GM04503 (cell line): ENCODE measurements at places on chromosomes 2 and 18.

DNA sequence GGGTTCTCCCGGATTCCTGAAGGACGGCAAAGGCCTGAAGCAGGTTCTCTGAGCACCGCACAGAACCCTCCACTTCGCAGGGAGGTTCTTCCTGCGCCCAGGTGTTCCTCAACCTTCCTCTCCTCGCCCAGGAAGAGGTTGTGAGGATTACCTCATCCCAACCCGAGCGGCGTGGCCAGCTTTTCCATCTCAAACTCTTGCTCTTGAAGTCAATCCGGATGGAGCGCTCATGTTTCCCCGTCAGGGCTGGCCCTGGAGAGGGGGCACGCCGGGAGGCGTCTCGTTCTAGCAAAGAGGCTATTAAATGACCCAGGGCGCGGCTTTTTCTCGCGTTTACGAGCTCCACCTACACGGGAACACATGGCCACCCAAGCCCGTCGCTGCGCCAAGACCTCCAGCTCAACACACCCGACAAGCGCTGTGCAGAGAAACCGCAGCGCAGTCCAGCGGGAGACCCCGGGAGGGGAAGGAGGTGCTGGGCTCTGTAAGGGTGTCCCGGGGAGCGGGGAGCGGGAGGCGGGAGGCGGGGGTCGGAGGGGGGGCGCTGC lies 540 bp upstream of the RAB10 start:
- DNase-seq: no peak

DNA sequence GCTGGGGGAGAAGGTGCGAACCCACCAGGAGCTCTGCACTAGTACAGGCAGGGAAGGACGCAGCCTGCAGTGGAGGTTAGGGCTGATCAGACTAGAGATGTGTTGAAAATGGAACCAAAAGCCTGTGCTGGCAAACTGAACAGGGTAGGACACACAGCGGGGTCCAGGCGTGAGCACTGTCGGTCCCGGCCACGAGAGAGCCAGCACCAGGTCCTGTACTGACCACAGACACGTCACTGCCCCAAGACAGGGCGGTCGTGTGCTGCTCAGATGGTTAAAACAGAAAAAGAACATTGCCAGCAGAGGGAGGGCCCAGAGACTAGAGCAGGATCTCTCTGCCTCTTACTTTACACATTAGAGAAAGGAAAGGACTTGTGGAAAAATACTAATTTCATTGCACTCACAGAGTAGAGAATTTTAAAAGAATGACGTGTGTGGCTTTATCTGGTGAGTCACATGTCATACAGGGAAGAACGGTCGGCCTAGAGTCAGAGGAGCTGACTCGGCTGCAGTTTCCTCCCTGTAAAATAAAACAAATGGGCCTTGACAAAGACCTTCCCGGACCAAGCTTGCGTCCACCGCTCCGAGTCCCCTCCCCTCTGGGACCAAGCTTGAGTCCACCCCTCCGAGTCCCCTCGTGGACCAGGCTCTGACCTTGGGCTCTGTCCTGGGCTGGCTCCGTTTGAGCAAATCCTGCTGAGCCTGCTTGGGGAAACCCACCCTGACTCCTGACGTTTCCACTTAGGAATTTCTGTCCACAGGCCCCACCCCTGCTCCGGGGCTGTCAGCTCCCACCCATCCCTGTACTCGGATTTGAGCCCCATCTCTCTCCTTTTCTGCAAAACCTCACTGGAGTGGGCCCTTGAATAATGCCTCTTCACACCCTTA lies 16.7 kb upstream of the ADI1 start:
- DNase-seq: peak; percentile 82

DNA sequence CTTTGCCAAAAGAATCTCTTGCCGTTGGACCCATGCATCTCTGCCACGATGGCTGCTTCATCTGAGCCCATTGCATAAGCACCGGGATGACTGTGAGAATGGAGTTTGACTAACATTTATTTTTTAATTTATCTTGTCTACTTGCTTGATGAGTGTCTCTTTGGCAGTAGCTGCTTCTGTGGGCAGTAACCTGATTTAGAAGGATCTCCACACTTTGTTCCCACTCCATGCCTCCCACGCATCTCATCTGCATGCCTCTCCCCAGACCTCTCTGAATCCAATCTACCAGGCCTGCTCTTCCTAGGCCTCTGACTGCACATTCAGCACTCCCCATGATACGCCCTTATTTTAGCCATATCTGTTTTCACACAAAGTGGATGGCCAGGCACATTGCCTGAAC lies 23.7 kb upstream of the TMX3 start:
- no peak for DNase-seq

GRCh38 chr2:233422050-233422639 lies 67.9 kb downstream of the DGKD start:
- DNase-seq: no peak

GRCh38 chr2:207993151-207993763 lies 32.1 kb downstream of the PLEKHM3 start:
- DNase-seq: peak; percentile 36

- DNase-seq: no peak
These were observed 6.2 kb downstream of the DBI start for GRCh38 chr2:119372778-119373568.

- no peak for DNase-seq
These were observed 73.9 kb downstream of the SDC1 start for GRCh38 chr2:20150806-20151571.

DNA sequence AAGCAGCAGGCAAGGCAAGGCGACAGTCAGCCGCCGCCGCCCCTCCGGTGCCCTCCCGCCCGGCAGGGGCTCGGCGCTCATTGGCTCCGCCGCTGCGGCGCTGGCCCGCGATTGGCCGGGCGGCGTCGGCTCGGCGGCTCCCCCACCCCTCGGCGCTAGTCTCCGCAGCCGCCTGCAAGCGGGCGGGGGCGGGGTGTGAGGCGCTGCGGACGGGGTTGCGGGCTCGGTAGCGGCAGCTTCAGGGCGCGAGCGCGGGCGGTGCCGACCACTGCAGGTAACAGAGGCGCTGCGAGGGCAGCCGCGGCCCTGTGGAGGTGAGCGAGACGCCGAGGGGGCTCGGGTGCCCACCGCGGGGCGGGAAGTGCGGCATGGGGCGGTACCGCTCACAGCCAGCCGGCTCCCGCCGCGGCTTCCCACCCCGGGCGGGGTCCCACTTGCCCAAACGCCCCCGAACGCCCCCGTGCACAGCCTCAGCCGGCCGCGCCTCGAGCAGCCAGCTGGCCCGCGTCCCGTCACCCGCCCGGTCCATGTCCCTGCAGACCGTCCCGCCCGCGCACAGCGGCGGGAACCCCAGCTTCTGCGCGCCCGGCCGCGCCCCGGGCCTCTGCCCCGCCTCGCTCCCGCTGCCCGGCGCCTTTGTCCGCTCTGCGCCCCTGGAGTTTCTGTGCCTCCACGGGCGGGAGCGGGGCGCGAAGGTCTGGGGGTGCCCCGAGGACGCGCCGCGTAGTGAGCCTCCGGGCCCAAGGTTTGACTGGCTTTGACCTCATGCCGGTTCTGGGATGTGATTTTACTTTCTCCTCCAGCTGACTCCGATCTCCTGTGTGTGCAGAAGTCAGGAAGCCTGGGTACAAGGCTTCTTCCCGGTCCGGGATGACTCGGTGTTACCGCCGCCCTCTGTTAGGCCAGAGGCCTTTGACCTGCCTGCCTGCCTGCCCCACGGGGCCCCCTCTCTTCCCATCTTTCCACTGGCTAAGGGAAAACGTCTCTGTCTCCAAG lies at the start of gene SANBR:
Gene SANBR, plus strand, starts transcription at position 158 of the 996 bp plus-strand sequence. CDS start 4,480 bp downstream, outside the sequence.
- DNase-seq: peak; percentile 39

DNA sequence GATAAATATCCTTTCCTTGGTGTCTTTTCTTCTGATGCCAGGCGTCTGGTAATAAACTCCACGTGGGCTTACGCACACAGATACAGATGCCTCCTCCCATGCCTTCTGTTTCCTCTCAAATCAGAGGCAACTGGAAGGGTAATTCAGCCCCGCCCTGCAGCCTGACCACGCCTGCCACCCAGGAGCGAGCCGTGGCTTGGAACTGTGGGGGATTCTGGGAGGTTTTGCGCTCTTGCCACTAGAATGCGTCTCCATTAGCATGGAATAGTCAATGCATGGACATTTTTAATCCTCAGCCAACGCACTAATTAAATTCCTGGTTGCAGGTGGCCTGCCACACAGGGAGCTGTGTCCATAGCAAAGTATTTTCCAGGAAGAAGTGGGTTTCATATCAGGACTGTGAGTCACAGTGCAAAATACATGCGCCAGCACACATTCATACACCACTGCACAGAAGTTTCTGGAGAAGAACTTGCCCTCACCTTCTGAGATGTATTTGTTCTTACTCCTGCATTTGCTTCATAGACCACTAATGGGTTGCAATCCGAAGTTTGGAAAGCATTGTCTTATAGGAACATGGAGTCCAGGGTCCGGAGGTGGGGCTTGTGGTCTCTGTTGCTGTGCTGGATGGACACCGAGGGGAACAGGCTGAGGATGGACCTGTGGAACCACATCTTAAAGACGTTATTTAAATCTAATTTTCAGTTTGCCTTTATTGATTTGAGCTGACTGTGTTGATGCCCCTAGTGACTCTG lies 151.4 kb downstream of the LDLRAD4 start:
- DNase-seq: no peak

- no peak for DNase-seq
These were observed 90.9 kb upstream of the CERS6 start for GRCh38 chr2:168365094-168365621.

DNA sequence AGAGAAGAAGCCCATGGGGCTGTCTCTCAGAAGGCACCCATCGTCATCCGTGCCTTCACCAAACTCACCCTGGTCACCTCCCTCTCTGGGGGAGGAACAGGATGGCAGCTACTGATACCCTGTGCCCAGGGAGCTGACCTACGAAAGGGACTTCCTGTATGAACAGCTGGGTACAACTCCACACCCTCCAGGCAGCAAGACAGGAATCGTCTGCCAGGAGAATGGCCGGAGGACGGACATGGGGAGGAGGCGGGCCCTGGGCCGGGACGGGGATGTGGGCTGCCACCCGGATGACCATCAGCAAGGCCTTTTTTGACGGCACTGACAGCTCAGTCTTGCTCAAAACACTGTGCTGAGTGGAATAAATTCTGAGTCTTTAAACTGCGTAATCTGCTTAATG lies 243.6 kb downstream of the HDAC4 start:
- DNase-seq: no peak

DNA sequence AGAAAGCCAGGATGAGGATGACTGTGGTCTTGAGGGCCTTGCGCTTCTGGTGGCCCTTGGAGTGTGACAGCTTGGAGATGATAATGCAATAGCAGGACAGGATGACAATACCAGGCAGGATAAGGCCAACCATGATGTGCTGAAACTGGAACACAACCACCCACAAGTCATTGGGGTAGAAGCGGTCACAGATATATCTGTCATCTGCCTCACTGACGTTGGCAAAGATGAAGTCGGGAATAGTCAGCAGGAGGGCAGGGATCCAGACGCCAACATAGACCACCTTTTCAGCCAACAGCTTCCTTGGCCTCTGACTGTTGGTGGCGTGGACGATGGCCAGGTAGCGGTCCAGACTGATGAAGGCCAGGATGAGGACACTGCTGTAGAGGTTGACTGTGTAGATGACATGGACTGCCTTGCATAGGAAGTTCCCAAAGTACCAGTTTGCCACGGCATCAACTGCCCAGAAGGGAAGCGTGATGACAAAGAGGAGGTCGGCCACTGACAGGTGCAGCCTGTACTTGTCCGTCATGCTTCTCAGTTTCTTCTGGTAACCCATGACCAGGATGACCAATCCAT lies 2.7 kb downstream of the CXCR4 start:
- no peak for DNase-seq

DNA sequence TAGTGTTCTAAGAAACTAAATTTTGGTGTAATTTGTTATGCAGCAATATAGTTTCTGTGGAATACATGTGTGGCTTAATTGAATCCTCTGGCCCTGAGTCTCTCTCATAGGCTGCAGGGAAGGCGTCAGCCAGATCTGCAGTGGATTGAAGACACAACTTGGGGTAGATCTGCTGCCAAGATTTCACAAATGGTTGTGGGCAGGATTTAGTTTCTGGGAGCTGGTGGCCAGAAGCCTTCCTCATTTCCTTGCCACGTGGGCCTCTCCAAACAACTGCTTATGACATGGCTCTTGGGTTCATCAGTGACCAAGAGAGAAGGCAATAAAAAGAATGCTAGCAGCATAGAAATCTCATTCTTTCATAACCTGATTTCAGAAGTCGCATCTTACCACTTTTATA lies 28.2 kb downstream of the CCDC102B start:
- peak; percentile 34 for DNase-seq

GRCh38 chr18:8212896-8213780 lies 396.1 kb upstream of the RAB12 start:
- no peak for DNase-seq

DNA sequence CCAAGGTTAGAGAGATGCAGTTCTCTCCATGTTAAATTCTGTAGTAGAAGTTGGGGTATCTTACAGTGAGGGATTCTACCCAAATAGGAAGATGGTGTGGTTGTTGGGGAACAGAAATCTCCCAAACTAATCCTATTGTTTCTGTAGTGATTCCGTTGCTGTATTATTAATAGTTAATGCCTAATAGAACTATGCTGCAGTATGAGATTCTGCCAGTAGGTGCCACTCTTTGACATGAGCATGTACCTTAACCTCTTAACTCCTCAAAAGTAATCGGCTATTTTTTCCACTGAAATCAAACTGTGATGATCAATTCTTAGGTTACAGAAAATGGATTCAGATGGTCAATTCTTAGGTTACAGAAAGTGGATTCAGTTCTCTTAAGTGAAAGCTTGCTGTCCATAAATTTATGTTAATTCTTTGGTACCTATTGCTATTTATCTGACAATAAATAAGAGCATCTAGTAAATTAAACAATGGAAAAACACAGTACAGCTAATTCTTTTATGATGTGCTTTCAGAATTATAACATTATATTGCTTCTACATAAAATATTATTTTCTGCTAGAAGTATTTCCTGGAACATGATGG lies 97.9 kb upstream of the DLX2 start:
- no peak for DNase-seq
